ENCODE measurements at places on chromosomes 2 and 18. TPM values are rescaled to one million over a fixed set of nuclear protein-coding genes. Genes with fewer than 3 reads are reported as not detected.

The SPP2 gene
- not detected for total RNA-seq

The WDFY1 gene
- total RNA-seq: 35.6 TPM

The LPIN2 gene
- total RNA-seq: 20.7 TPM

The TUBB8B gene
- not detected for total RNA-seq

The DCAF17 gene
- total RNA-seq: 8.6 TPM

The CPS1 gene
- total RNA-seq: 13.2 TPM

The ADAM23 gene
- 8.4 TPM for total RNA-seq

The TIMM21 gene
- total RNA-seq: 51.3 TPM

The CWC22 gene
- 10.7 TPM for total RNA-seq

The PAIP2B gene
- 0.26 TPM for total RNA-seq

The SMIM21 gene
- total RNA-seq: not detected

The AOX1 gene
- 4.7 TPM for total RNA-seq

The CTAGE1 gene
- not detected for total RNA-seq

The NT5C1B gene
- total RNA-seq: not detected

The CNTNAP5 gene
- total RNA-seq: not detected

The RMDN2 gene
- total RNA-seq: 5.3 TPM

The CDK15 gene
- total RNA-seq: not detected

The OSGEPL1 gene
- 4.7 TPM for total RNA-seq

The OSR1 gene
- total RNA-seq: 6.6 TPM

The CKAP2L gene
- 15.9 TPM for total RNA-seq

The UGT1A1 gene
- 0.39 TPM for total RNA-seq

The TNFRSF11A gene
- total RNA-seq: 9.5 TPM

The DPYSL5 gene
- total RNA-seq: 3.6 TPM

The CNOT9 gene
- total RNA-seq: 43.4 TPM

The UPP2 gene
- not detected for total RNA-seq

The REEP1 gene
- total RNA-seq: 0.88 TPM

The ALPG gene
- 0.33 TPM for total RNA-seq

The HOXD3 gene
- 0.20 TPM for total RNA-seq

The SGO2 gene
- 11.2 TPM for total RNA-seq

The GCC2 gene
- 10.5 TPM for total RNA-seq

The LIPG gene
- total RNA-seq: 0.21 TPM

The NTSR2 gene
- total RNA-seq: not detected

The MORN2 gene
- 41.0 TPM for total RNA-seq
